ENCODE measurements at places on chromosomes 11 and 22.

GRCh38 chr11:57815476-57815875 is 53.9 kb downstream of the CTNND1 start:
- no peak for DNase-seq

DNA sequence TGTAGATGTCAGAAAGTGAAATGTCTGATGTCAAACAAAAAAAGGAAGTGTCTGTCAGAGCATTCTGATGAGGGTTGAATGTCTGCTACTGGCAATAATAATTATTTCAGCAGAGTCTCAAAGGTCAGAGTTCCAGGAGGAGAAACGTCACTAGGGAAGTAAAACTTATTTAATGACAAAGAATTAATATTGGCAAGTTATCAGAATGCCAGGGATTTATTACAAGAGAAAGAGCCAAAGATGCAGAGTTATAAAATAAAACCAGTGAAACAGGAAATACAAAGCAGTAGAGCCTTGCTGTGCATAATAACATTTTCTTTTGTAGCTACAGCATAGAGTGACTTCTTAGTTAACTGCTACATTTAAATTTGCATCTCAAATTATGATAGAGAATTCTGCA is 504.0 kb upstream of the LRRC4C start:
- DNase-seq = no peak

DNA sequence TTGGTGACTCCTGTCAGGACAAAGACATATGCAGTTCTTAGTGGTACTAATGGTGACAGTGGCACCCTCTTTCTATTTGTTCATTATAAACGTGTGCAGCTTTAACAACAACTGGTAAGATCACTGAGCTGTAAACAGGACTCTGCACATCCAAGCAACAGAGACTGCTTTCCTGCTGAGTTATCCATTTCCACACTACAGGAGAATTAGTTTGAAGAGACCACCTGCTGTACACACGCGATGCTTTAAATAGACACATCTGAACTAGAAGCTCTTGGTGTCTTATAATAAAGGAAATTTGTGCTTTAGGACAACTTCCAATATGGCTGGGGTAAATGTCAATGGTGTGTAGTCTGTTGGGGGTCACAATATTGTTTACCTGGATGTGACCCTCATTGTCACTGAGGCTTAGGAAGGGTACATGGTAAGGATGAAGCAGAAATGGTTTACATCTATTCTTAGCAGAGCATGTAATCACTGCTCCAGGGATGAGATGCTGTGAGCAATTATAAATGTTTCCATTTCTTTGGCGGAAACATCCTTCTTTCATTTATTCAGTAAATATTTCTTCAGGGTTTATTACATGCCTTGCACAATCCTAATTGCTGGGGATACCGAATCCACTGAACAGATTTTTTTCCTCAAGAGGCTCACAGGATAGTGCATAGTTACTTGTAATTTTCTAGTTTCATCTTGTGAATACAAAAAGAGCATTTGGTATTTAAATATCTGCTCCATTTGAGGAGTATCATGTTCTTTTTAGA is 354.0 kb upstream of the CCDC90B start:
- DNase-seq = no peak

DNA sequence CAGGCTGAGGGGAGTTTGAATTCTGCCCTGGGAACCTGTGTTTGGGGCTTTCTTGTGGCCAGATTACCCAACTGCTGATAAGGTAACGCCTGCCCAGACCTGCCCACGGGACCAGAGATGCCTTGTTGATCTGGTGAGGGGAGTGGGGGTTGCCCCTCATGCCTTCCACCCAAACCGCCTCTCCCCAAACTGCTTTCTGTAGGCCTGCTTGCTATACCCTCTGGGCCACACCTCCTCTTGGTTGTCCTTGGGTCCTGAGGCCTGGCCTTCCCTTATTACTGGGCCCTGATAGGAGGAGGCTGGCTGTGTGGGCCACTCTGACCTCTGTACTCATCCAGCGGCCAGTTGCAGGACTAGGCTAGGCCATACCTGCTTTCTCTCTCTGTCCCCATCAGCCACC is 3.4 kb downstream of the P2RY2 start:
- DNase-seq = no peak

- no peak for DNase-seq
Observed at GRCh38 chr11:16911186-16911585, 103.0 kb downstream of the PLEKHA7 start.

- no peak for DNase-seq
Observed at GRCh38 chr11:11038352-11038751, 180.5 kb upstream of the ZBED5 start.

GRCh38 chr11:21865541-21865940 is 327.3 kb upstream of the ANO5 start:
- no peak for DNase-seq

DNA sequence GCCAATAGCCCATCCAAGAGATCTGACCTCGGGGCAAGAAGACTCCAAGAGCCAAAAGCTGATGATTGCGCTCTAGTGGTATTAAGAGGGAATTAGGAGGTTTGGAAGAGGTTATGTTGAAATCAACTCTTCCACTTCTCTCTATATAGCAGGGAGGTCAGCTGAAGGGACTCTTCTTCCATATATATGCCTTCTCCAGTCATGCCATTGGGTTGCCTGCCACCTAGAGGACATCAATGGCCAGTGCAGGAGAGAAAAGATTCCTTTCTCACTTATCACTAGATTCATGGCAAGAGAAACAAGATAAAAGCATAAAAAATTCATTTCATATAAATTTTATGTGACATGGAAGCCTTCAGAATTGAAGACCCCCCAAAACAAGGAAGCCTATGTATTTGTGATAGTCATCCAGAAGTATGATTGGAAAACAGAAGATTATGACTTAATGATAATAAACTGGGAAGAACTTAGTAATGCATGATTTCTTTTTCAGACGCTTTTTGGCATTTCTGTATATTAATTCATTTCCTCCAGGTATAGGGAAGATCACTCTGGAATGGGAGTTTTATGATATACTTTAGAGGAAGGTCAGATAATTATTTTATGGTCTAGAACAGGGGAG is 435.1 kb upstream of the DDI1 start:
- DNase-seq = no peak

DNA sequence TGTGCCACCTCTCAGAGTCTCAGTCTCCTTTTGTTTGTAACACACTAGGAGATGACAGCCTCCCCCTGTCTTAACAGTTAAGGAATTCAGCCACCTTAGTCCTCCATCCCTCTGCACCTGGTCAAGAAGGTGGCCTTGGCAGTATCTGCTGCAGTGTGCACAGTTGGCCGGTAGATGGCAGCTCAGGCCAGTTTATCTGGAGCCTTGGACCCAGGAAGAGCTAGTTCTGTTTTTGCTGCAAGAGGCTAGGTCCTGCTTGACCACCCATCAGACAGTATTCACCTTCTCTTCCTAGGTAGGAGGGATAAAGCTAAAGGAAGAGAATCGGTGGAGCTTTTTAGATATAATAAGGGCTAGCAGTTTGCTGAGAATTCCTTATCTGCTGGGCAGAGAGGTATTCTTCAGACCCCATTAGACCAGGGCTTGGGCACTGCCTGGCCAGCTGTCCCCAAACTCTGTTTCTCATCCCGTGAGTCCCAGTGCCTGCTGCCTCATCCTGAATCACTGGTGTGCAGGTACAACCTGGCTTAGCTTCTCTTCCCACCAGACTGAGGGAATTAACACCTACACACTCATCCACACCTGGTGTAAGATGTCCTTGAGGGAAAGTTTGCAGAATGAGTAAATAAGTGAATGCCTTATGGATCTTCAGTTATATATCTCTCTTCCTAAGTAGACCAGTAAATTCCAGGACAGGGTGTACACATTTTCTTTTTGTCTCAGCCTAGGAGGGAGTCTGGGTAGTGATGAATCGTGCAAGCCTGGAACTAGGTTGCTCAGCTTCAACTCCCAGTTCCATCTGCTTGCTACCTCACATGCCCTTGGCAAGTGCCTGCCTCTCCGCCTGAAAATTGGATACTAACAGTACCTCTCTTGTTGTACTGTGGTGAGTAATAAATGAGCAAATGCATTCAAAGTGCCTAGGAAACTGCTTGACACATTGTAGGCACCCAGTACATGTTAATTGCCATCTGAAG is 70.8 kb upstream of the NARS2 start:
- DNase-seq = no peak

DNA sequence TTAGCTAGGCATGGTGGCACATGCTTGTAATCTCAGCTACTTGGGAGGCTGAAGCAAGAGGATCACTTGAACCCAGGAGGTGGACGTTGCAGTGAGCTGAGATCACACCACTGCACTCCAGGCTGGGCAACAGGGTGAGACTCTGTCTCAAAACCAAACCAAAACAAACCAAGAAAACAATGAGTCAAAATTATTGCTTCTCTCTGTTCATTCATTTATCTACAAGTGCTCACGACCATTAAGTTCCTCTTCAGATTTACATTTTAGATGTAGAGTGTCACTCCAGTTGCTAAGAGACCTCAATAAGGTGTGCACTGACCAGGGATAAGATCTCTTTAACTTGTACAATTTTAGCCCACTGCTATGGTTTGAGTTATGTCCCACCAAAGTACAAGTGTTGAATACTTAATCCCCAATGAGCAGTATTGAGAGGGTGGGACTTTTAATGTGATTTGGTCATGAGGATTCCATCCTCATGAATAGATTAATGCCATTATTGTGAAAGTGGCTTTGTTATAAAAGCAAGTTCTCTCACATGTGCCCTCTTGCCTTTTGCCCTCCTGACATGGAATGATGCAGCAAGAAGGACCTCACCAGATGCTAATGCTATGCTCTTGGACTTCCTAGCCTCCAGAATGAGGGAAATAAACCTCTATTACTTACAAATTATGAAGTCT is 7.8 kb downstream of the HNRNPUL2 start:
- no peak for DNase-seq

GRCh38 chr11:69643646-69644045 is 2.7 kb downstream of the CCND1 start:
- no peak for DNase-seq

- no peak for DNase-seq
Observed at GRCh38 chr11:6142936-6143335, 27.2 kb downstream of the OR52B2 start.

GRCh38 chr11:93194673-93195291 is 3.0 kb downstream of the SLC36A4 start:
- DNase-seq = no peak

- no peak for DNase-seq
Observed at GRCh38 chr11:109956124-109956793, 136.9 kb upstream of the ZC3H12C start.

GRCh38 chr11:32527261-32528175 is 56.1 kb upstream of the EIF3M start:
- DNase-seq = no peak

DNA sequence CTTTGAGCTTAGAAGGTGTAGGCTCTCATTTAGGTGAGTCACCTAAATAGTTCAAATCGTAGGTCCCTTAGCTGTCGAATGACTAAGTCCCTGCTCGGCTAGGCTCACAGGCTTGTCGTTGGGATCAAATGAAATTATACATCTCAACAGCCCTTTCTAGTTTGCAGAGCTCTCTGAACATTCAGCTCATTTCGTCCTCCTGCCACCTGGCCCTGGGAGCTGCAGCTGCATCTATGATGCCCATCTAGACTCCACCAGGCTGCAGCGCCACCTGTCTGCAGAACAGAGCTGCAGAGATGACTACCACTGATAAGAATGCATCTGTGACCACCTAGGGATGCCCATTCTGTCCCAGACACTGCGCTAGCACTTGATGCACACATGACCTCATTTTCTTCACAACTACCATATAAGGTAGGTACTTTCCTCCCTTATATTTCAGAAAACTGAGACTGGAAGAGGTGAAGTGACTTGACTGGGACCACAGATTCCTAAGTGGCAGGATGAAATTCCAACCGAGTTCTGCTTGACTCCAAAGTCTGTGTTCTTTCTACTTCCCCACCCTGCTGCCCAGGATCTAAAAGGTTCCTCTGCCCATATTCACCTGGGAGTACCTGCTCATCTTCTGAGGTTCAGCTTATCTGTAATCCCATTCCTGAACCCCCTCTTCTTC is 141.1 kb upstream of the NARS2 start:
- peak; percentile 3 for DNase-seq

GRCh38 chr11:94597896-94598295 is 30.7 kb downstream of the PIWIL4 start:
- DNase-seq = no peak

GRCh38 chr11:8219257-8220021 is 44.2 kb downstream of the LMO1 start:
- DNase-seq = peak; percentile 15

GRCh38 chr11:16512899-16513241 is 156.5 kb upstream of the SOX6 start:
- no peak for DNase-seq

DNA sequence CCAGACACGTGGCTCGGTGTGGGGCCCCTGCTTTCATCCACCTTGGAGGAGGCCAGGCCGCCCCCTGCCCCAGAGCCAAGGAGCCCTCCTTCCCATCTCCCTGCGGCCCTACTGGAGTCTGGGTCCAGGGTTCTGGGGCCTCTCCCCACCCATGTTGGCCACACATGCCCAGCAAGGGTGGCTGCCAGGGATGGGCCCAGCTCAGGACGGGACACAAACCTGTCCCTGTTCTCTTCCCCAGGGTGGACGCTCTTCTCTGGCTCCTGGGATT is 4.6 kb downstream of the PANX2 start:
- DNase-seq = no peak

DNA sequence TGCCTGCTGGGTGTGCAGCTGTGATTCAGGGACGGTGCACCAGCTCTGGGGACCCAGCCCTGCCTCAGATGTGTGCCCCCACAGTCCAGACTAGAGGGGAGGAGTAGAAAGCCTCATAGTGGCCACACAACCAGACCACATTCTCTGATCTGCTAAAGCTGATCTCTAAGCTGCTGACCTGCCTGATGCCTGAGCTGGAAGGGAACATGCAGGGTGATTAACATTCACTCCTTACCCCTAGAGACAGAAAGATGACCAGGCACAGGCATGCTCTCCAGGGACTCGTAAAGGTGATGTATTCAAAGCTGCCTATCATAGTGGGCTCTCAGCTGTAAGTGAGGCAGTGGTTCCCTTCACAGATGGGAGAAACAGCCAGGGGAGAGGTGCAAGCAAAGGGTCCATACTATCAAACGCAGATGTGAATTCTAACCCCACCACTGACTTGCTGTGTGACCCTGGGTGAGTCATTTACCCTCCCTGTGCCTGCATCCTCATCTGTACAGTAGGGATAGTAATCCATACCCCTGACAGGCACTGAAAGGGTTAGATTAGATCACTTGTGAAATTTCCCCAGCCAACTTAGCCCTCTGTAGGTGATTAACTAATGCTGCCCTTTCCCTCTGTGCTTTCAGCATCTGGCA is 29.0 kb upstream of the LRRC32 start:
- no peak for DNase-seq

GRCh38 chr22:22697377-22698117 is 53.1 kb downstream of the GGTLC2 start:
- no peak for DNase-seq

- no peak for DNase-seq
Observed at GRCh38 chr11:72844356-72844755, 30.1 kb downstream of the ATG16L2 start.

Data from DMS 273 treated with DMSO at 0.1 percent for 48 hours (cell line).